ENCODE measurements at places on chromosomes 11 and 22.

GRCh38 chr11:723120-723883 is 17.3 kb downstream of the EPS8L2 start:
- DNase-seq: peak; percentile 63

GRCh38 chr22:31957970-31958594 is 13.7 kb downstream of the YWHAH start:
- no peak for DNase-seq

DNA sequence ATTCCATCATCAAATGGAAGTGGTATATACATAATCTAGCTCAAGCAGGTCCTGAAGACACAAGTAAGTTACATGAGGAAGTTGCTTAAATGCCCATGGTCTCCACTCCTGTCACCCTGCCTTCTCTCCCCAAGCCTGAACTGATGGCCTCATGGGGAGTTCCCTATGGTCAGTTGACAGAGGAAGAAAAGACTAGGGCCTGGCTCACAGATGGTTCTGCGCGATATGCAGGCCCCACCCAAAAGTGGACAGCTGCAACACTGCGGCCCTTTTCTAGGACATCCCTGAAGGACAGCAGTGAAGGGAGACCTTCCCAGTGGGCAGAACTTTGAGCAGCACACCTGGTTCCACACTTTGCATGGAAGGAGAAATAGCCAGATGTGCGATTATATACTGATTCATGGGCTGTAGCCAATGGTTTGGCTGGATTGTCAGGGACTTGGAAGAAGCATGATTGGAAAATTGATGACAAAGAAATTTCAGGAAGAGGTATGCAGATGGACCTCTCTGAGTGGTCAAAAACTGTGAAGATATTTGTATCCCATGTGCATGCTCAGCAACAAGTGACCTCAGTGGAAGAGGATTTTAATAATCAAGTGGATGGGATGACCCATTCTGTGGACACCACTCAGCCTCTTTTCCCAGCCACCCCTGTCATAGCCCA is 17.3 kb upstream of the CD82 start:
- DNase-seq: no peak

GRCh38 chr11:93526641-93527583 is 16.3 kb downstream of the SMCO4 start:
- no peak for DNase-seq
